ENCODE measurements at places on chromosomes 11 and 22. TPM values are rescaled to one million over a fixed set of nuclear protein-coding genes. Genes with fewer than 3 reads are reported as not detected.

DNA sequence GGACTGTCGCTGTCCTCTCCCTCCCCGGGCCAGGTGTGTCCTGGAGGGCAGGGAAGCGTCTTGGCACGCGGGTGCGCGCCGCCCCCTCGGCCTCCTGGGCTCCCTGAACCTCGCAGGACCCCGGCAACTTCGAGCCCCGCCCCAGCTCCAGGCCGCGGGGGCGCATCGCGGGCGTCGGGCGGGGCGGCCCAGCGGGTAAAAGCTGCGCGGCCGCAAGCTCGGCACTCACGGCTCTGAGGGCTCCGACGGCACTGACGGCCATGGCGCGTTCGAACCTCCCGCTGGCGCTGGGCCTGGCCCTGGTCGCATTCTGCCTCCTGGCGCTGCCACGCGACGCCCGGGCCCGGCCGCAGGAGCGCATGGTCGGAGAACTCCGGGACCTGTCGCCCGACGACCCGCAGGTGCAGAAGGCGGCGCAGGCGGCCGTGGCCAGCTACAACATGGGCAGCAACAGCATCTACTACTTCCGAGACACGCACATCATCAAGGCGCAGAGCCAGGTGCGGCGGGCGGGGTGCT, at the start of gene CST6:
Gene CST6, plus strand, starts transcription at position 224 of the 519 bp plus-strand sequence. Its CDS starts 37 bp downstream, at position 261.
- DNase-seq: no peak

GRCh38 chr11:121452609-121453150, at the start of gene SORL1-AS1:
Gene SORL1-AS1, minus strand, starts transcription at chr11:121452967.
- DNase-seq: no peak

GRCh38 chr11:116287866-116288265, 484.9 kb downstream of the BUD13 start:
- DNase-seq: no peak

- no peak for DNase-seq
These were observed 39.2 kb upstream of the LMO2 start for GRCh38 chr11:33931067-33931466.

DNA sequence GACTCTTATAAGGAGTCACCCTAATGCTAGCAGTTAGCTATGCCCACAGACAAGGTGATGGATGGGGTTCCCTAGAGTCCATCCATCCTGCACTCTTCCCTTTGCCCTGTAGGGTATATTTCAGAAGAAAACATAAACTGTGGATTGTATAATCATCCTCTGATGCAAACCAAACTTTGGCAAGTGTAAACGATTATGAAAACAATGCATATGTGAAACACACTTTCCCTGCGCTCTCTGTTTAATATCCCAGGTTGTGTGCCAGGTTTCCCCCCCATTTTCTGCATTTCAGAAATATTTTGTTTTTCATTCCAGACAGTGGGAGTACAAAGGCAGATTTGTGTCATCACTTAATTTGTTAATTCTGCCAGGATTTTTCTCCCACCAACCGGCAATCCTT, 110.0 kb downstream of the LDLRAD3 start:
- DNase-seq: no peak

DNA sequence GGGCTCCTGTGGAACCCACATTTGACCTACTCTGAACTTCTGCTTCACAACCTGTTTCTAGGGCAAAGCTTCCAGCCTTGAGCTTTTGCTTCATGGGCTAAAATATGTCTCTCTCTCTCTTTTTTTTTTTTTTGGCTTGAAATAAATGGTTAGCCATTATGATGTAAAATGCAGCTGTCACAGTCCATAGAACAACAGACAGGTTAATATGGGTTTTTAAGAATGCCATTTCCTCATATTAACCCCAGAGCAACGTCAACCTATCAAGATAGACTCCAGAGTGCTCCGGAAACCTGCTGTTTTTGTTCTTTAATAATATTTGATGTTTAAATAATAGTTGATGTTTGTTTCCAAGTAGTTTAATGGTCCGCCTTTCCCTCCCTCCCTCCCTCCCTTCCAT, 285.6 kb downstream of the TENM4 start:
- no peak for DNase-seq

DNA sequence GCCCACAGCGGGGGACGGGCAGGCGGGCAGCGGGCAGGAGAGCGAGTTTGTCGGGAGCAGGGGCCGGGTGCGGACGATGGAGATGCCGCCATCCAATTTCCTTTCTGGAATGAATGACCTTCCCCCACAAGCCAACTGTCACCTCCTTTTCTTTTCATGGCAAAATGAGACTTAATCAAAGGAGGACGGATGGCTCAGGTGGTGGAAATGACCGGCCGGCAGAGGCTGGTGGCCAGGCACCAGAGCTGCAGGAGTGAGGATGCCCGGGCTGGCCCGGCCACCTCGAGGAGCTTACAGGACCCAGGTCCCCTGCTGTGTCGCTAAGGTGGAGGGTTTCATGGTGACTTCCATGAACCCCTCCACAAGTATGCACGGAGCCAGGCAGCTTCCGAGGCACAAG, 11.7 kb downstream of the SHISAL1 start:
- no peak for DNase-seq

KRTAP5-1 gene
- not detected for total RNA-seq

- DNase-seq: no peak
These were observed 452.1 kb downstream of the NTM start for GRCh38 chr11:131822506-131822905.

NAALADL1 gene
- total RNA-seq: 1.5 TPM

DNA sequence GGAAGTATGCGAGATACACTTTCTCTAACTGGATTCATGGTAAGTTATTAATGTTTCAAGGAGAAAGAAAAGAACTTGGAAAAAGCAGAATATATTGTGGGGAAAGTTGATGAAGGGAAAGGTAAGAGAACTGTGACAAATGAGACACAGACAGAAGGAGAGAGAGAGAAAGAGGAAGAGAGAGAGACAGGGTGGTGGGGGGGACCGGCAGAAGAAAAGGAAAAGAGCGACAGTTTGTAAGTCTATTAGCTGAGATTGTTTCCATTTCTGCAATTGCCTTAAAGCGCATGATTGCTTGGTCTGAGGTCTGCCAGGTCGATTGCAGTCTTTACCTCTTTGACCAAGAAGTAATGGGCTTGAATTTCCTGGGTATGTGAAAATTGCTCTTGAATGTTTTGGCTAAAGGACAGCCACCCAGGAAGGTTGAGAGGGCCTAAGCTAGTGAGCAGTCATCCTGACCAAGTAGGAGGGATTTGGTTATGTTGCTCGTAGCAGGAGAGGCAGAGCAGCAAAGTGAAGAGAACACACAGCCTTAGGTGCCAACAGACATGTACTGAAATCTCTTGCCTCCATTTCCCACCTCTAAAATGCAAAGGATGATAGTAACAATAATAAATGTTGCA, 23.6 kb upstream of the TMA7B start:
- DNase-seq: no peak

DNA sequence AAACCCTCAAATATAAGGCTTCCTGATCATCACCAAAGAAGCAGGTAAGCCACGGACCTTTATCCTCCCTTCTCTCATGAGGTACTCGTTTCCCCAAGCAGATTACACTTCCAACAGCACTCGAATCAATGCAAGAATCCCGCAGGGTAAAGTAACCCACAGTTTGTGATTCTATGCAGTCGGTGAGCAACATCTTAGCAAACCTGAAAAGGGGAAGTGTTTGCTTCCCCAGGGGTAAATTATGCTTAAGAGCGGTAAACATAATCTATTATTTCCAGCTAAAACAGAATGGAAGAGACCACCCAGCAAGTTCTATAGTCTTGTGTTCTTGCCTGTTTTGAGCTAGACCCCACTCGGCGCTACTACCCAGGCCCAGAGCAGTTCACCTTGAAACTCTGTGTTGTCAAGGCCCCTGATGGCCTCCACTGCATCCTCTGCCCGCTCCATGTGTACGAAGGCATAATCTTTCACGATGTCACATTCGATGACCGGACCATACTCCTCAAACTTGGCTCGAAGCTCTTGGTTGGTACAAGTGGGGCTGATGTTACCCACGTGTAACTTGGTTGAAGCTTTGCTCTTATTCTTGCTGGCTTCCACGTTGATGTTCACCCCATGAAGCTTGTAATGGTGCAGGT, 1.3 kb downstream of the RBM4B start:
- DNase-seq: no peak

DNA sequence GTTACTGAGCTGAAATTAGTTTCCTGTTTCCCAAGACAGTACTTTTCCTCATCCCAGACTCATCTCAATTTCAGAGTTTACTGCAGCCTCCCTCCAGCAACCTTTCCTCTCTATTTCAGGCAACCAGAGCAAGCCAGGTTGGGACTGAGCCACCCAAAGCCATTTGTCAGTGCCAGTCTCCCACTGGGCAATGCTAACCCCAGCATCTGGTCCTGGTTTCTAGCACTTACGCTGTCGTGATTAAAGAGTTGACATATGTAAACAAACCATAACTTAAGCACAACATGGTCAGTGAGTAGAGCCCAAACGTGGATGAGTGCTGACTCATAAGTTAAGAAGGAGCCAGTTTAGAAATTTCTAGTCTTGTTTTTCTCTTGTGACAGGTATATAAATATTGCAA, 119.6 kb upstream of the BLID start:
- DNase-seq: no peak

DNA sequence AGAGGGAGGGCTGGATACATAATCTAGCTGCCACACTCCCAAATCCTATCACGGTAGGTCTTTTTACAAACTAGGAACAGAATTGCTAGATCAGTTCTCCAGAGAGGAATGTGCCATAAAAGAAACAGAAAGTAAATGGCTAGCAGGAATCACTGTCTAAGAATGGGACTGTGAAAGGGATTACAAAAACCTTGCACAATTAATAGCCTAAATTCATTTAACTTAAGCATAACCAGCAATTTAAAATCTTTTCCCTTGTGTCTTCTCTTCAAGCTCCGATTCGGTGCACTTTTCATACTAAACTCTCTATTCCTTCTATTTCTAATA, 35.2 kb downstream of the APOL5 start:
- no peak for DNase-seq
